ENCODE measurements at places on chromosomes 13 and 19.

GRCh38 chr19:49860336-49861102, 6.9 kb downstream of the PNKP start:
- DNase-seq = no peak

GRCh38 chr19:5964816-5965565, 12.9 kb downstream of the RANBP3 start:
- DNase-seq = no peak

- no peak for DNase-seq
Observed at GRCh38 chr13:98221234-98221633, 44.2 kb upstream of the RNF113B start.

DNA sequence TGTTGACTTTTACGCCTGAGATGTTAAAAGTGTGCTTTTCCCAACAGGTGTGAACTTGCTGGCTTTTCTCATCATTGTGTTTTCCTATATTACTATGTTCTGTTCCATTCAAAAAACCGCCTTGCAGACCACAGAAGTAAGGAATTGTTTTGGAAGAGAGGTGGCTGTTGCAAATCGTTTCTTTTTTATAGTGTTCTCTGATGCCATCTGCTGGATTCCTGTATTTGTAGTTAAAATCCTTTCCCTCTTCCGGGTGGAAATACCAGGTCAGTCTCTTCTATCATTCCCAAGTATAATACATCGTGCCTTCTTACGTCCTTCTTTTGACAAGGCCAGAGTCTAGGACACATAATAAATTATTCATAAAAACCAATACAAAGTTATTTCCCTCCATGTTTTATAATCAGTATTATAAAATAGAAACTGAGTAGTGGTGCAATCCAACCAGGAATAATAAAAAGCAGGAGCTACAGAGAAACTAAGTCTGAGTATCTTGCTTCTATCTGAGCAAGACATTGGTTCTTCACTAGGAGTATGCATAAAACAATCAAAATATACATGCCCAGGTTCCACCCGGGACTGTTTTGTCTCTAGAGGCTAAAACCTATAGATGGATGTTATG, 57.9 kb downstream of the RXFP2 start:
- no peak for DNase-seq

GRCh38 chr19:918152-918437, 962 bp downstream of the KISS1R start:
- no peak for DNase-seq

- DNase-seq = no peak
Observed at GRCh38 chr13:94332359-94333096, 147.0 kb downstream of the DCT start.

- peak; percentile 44 for DNase-seq
Observed at GRCh38 chr13:34458756-34459715, 483.0 kb upstream of the NBEA start.

- DNase-seq = no peak
Observed at GRCh38 chr19:3649888-3650287, 23.3 kb upstream of the CACTIN start.

GRCh38 chr13:84393981-84394625, 511.8 kb upstream of the SLITRK1 start:
- DNase-seq = no peak

- no peak for DNase-seq
Observed at GRCh38 chr13:113962386-113962785, 11.5 kb downstream of the C13orf46 start.

DNA sequence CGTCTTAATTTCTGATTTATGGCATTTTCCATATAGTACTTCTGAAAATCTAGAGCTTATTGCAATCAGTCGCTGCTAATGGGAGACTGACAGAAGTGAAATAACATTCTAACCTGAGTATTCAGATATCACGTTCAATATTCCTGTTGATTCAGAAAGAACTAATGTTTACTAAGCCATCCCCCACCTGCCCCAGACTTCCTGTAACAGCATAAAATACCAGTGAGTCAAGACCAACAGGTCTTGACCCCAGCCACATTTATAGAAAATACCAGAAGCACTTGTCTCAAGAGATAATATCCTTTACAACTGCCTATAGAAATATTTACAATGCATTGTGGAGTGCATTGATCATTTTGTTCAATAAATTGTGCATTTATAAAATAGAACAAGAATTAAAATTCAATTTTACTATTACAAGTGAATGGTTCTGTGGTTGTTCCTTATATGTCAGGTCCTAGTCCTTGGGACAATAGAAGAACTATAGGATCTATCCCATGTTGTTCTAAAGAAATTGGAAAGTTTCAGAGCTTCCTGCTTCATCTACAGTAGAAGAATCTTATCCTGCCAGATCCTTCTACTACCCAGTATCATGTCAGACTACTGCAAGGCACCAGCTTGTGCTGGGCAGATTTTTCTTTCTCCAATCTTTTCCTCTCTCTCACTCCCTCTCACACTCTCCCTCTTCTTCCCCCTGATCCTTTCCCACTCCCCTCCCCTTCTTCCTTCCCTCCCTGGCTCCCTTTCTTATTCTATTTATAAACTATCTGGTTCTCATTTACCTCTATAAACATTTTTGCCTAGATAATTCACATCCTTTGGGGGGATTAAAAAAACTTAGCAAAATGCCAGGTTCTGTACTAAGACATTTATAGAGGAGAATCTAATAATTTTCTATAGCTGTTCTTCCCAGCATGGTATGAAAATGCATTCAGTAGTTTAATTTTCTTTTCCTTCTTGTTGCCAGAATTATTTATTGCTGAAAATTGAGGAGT, 629.9 kb downstream of the DIAPH3 start:
- no peak for DNase-seq

- DNase-seq = no peak
Observed at GRCh38 chr13:42592915-42593900, 19.3 kb downstream of the TNFSF11 start.

GRCh38 chr13:30375265-30375835, 46.9 kb upstream of the UBE2L5 start:
- no peak for DNase-seq

GRCh38 chr13:85194482-85194881, 604.7 kb downstream of the SLITRK6 start:
- DNase-seq = no peak

DNA sequence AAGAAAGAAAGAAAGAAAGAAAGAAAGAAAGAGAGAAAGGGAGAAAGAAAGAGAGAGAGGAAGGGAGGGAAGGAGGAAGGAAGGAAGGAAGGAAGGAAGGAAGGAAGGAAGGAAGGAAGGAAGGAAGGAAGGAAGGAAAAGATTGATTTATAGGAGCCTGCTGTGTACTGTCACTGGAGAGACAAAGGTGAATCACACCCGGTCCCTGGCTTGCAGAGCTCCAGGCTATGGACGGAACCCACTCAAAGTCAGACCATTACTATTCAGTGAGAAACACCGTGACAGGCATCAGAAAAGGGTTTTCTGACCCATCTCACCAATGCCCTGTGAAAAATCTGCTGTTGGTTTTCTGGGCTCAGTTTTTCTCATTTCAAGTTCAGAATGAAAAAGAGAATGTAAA, 7.3 kb upstream of the CEACAM6 start:
- no peak for DNase-seq

- no peak for DNase-seq
Observed at GRCh38 chr13:105118426-105118985, 1417.0 kb downstream of the EFNB2 start.

DNA sequence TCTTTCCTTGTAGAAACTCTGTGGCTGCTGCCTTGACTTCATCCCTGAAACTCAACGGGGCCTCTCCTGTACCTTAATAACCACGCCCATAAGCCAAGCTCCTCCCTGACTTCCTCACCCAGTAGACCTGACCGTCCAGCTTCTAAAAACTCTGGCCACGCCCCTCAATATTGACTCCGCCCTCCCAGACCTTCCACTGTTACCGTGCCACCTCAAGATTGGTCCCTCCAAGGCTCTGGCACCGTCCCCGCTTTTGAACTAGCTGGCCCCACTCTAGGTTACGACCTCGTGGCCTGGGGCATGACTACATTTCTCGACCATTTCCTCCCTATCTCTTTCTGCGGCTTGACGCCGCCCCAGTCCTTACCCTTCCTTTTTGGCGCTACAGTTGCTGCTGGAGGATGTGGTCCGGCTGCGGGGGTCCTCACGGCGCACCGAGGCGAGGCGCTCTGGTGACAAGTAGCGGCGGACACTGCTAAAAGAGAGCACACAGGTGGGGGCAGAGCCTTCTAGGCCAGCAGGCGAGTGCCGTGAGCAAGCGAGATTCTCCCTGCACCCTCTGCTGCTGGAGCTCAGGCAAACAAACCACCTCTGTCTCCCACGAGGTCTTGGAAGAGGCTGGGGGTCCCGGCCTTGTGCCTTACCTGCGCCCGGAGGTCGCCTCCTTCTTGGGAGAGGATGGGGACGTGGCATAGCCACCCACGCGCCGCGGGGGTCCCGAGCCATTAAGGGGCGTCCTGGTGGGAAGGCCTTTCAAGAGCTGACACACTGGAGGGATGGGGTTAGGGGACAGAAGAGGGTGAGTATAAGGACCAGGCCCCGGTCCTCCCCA, 2.3 kb upstream of the EML2 start:
- DNase-seq = peak; percentile 74

DNA sequence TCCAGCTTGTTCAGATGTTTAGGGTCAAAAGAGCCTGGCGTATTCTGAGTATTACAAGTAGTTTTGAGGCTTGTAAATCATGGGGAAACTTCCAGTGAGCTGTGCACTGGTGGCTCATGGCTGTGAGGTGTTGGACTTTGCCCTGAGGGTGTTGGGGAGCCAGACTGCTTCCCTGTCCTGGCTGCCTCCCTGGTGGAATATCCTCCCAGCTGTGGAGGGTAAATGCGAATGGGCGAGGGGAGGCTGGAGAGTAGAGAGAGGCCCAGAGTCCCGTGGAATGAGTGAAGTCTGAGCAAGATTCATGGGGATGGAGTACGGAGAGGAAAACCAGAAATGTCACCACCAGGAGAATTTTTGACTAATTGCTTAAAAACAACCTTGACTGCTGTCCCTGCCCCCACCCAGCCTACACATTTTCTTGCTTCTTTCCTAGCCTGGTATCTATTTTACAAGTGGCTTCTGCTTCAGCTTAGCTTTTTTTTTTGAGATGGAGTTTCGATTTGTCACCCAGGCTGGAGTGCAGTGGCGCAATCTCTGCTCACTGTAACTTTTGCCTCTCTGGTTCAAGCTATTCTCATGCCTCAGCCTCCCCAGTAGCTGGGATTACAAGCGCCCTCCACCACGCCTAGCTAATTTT, 3.7 kb downstream of the SNRPA start:
- DNase-seq = no peak

DNA sequence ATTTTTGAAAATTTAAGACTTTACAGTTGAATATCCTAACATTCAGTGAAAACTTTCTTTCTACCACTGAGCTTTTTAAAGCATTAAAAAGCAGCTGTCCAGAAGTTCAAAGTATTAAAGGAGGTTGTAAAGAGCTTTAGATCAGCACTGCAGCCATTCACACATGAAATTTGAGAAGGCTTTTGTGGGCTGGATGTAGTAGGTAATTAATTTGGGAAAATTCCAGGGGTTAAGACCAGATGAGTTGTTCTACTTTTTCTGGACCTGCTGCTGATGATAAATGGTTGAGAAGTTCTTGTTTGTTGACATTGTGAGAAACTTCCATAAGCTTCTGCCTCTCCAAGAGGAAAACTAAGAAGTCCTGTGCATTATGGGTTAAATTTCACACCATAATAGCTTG, 1779.6 kb upstream of the PRR20A start:
- no peak for DNase-seq

GRCh38 chr13:108851660-108852059, 222.2 kb downstream of the MYO16 start:
- DNase-seq = no peak

DNA sequence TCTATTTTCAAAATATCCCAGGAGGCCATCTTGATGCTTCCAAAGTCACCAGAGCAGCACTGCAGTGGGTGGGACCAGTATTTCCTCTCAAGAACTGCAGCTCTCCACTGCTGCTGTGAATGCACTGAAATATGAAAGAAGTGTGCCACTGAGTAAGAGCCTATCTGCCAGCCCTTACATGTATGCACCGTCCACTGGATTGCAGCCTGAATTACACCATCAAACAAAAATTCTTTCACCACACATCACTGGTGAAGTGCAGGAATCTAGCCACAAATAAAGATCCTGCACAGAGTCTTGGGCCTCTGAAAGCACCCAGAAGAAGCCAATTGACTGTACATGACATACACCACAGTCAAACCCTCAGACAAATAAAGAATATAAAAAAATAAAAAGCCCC, 249.0 kb downstream of the LHFPL6 start:
- no peak for DNase-seq

DNA sequence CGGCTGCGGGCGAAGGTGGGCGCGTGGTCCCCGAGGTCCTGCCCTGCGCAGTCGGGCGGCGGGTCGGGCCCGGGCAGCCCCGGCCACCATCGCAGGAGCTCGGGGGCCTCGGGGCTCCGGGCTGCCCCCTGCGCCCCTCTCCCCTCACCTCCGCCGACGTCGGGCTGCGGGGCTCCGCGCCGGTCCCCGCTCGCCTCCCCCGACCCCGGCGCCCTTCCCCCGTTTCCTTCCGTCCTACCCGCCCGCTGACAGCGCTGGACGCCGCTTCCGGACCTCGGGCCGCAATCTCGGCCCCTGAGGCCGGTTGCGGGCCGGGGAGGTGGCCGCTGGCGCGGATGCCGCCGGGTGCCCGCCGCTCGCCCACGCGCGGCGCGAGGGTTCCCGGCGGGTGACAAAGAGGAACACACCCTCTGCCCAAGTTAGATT, 720 bp downstream of the FARP1 start:
- DNase-seq = no peak

GRCh38 chr19:1224047-1224825, 13.6 kb downstream of the CBARP start:
- no peak for DNase-seq

- DNase-seq = no peak
Observed at GRCh38 chr13:110339975-110340550, 33.0 kb downstream of the COL4A2 start.

DNA sequence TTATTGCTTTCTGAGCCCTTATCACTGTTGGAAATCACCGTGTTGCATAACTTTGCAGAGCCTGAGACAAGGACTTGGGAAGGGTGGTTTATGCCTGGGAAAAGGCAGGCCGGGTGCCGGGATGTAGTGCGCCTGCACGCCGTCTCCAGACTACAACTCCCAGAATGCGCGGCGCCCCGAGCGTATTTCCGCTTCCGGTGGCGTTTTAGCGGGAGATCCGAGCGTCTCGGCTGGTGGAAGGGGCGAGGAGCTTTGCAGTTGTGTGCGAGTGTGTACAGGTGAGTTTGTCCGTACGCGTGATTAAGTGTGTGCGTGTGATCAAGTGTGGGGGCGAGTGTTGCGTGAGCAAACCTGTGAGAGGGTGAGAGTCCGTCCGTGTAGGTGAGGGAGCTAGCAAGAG, 75.4 kb downstream of the PEG3 start:
- DNase-seq = peak; percentile 88

- DNase-seq = peak; percentile 93
Observed at GRCh38 chr19:48812094-48812929, 1.5 kb upstream of the BCAT2 start.

DNA sequence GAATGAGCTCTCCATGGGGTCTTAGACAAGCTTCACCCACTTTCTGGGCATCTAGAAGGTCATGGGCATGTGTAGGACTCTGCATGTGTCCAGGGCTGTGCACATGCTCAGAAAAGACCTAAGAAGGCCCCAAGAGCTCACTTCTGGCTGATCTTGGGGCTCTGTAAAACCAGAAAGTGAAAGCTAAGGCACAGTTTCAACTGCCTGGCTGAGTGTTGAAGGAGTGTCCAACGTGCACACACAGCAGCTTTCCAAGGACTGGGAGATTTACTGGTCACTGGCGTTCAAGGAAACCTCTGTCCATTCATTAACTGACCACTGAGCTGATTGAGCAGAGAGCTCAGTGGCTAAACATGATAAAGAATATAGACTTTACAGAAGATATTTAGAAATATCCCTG, 137.9 kb downstream of the KATNAL1 start:
- DNase-seq = peak; percentile 22

- no peak for DNase-seq
Observed at GRCh38 chr13:76830805-76831204, 55.4 kb downstream of the KCTD12 start.

GRCh38 chr19:45168767-45169351, 8.1 kb upstream of the NKPD1 start:
- no peak for DNase-seq

All from testis (tissue), 5 donors.